Stimulated activated CD4-positive, alpha-beta T cell treated with anti-CD3 and anti-CD28 coated beads, TNF-alpha, amount 100 ng/mL, for 4 hours (primary cell): ENCODE measurements at places on chromosomes 1 and 21.

DNA sequence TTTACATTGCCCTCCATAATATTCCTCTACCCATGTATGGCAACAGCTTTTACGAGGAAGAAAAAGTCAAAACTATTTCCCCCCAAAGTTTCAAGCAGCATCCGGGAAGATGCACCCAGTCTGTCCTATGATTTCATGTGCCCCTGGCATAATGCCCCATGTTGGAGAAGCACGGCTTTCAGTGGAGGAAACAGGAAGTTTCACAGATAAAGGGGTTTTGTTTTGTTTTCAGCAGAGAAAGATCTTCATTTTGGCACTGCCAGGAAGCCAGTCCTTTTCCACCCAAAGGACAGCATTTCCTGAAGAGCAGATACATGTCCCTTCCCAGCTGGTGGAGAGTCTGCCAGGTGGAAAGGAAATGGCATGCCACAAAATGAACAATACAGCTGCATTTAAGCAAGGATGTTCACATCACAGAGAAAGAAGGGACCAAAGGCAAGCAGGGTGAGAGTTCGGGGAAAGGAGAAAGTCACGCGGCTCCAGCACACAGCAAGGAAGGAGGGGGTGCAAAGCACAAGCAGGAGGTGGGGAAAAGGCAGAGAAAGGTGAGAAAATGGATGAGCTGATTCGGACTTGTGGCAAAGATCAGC is 95.3 kb upstream of the HIVEP3 start:
- no peak for DNase-seq

DNA sequence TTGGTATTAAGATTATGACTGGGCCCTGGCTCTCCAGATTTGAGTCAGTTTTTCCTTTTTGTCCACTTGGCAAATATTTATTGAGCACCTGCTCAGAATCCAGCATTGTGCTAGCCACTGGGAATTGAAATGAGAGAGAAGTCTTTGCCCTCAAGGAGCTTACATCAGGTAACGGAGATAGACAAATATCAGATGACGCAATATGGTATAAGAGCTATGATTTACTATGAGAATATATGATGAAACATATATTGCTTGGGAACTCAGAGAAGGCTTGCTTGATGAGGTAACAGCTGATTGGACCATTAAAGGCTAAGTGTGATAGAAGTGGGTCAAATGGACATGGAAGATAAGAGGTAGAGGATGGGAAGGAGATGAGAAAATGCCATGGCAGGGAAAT is 41.0 kb upstream of the GPR88 start:
- no peak for DNase-seq

DNA sequence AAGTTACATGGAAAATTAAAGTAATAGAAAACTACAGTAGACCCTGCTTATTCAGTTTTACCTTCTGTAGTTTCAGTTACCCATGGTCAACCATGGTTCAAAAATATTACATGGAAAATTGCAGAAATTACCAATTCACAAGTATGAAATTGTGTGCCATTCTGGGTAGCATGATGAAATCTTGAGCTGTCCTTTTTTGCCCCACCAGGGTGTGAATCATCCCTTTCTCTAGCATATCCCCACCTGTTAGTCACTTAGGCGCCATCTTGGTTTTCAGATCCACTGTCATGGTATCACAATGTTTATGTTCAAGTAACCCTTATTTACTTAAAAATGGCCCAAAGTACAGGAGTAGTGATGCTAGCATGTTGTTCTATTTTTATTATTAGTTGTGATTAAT is 3.5 kb upstream of the LRIF1 start:
- DNase-seq, result no peak

DNA sequence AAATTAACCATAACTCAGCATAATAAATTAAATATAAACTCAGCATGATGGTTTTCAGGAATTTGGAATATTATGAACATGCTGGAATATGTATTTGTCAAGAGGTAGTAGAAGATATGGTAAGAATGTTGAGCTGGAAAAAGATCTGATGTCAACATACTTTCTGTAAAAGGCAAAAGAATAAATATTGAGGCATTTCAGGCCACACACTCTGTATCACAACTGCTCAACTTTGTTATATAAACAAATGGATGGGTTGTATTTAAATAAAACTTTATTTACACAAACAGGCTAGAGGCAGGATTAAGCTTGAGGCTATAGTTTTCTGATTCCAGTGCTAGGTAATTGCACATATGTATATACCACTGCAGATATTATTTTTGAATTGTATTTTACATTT is 1409.4 kb downstream of the MRPL39 start:
- DNase-seq, result no peak

GRCh38 chr21:27804515-27804914 is 837.6 kb upstream of the ADAMTS5 start:
- DNase-seq, result no peak

DNA sequence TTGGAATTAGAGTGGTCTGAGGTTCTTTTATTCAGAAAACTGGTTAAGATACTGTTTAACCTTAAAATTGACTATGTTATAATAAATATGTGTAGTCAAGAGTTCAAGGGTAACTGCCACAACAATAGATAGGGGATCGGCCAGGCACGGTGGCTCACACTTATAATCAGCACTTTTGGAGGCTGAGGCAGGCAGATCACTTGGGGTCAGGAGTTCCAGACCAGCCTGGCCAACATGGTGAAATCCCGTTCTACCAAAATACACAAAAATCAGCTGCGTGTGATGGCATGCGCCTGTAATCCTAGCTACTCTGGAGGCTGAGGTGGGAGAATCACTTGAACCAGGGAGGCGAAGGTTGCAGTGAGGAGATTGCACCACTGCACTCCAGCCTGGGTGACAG is 39.5 kb downstream of the PDC start:
- DNase-seq, result no peak

GRCh38 chr1:39800471-39800835 is 11.8 kb upstream of the BMP8B start:
- no peak for DNase-seq

DNA sequence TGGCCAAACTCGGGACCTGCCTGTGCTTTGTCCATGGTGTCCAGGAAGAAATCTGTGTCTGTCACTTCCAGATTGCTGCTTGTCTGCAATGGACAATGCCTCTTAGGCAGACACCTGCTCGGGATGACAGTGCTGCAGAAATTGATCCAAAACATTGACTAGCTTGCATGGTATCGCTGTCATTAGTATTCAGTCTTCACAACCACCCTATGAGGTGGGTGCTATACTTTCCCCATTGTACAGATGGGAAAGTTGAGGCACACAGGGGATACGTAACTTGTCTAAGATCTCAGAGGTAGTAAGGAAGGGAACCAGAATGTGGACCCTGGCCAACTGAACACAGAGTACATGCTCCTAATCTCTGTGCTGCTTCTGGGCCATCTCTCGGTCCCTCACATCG is 138.7 kb downstream of the DHRS3 start:
- DNase-seq, result no peak

DNA sequence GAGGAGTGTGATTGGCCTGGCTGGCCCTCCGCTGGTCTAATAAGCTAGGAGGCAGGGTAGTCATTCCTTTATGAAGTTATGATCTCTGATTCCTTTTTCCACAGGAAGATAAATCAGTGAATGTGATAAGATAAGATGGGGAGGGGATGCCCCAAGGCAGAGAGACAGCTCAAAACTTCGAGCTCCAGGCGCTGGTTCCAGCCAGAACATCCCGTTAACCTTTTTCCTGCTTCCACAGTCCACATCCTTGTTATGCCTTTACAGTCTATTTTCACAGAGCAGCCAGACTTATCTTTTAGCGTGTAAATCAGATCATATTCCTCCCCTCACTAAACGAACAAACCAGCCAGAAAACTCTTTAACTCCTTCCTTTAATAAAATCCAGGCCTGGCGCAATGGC is 38.5 kb upstream of the BMP8B start:
- DNase-seq, result no peak

DNA sequence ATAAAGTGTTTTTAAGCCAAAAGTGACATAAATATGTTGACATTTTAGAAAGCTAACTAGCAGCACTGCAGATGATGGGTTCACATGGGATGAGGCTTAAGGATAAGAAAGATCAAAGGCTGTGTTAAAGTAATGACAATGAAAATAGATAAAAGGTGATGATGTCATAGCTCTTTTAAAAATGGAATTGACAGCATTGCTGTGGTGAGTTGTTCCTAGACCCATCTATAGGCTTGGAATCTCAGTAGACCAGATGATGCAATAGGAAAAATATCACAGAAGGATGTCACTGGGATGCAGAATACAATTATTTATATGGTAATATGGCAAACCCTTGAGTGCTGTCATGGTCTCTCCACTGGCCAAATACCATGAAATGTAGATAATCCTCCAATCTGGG is 286.0 kb downstream of the PLA2G4A start:
- no peak for DNase-seq

DNA sequence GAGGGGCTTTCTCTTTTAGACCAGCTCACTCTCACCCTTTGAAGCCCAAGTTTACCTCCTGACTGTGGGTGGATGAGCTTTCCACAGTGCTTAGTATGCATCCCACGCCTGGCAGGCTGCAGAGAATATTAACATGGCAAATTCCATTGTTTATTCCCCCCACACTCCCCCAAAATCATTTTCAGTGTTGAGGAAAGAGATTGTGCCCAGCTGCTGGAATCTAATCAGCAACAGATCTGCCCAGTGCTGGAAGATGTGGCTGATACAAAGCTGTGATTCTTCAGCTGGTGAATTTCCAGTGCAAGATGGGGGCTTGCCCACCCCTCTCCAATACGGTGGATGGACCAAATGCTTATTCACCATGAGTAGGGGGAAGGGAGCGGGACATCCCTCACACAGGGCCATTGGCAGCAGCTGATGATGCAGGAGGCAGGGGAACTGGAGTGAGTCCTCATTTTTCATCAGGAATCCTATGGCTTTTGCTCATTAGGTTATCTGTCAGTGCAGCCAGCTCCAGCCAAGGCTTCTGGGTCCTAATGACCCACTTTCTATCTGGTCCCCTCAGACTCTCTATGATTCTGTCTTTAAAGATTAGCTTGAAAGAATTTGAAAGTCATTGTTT is 39.7 kb upstream of the KCNA3 start:
- no peak for DNase-seq

DNA sequence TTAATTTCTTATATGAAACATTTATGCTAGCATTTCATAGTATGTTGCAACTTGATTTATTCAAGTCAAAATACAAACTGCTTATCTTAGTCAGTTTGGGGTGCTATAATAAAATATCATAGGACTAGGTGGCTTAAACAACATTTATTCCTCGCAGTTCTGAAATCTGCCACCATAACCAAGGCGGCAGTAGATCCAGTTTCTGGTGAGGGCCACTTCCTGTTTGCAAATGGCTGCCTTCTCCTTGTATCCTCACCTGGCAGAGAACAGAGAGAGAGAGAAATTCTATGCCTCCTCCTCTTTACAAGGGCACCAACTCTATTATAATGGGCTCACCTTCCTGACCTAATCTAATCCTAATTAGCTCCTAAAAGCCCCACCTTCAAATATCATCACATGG is 76.1 kb upstream of the RGS2 start:
- no peak for DNase-seq

- DNase-seq, result no peak
Measured at GRCh38 chr1:184686540-184686939, 68.1 kb downstream of the EDEM3 start.

DNA sequence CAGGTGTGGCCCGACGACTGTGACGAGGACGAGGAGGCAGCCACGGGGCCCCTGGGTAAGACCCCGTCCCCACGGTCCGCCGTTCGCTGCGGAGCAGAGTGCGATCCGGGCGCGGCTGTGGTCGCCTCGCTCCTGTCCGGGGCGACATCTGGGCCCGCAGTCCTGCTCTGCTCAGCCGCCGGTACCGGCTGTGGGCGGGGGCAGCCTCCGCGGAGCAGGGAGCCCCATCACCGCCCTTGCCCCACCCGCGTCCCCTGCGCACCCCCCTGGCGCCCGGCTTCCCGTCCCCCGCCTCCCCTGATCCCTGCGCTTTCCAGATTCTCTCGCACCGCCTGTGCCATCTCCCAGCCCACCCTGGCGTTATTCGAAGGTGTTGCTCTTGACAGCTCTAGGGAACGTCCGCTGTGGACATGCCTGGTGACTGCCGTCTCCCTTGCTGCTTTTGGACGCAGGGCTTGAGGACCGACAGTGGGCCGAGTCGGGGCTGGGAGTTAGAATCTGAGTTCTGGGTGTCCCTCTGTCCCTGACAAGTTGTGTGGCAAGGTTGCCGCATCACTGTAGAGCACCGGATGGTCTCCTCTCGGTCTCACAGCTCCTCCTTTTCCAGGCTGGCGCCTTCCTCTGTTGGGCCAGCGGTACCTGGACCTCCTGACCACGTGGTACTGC is 596 bp downstream of the TOR3A start:
- peak; percentile 19 for DNase-seq

GRCh38 chr21:15741510-15741909 is 11.7 kb downstream of the USP25 start:
- no peak for DNase-seq

DNA sequence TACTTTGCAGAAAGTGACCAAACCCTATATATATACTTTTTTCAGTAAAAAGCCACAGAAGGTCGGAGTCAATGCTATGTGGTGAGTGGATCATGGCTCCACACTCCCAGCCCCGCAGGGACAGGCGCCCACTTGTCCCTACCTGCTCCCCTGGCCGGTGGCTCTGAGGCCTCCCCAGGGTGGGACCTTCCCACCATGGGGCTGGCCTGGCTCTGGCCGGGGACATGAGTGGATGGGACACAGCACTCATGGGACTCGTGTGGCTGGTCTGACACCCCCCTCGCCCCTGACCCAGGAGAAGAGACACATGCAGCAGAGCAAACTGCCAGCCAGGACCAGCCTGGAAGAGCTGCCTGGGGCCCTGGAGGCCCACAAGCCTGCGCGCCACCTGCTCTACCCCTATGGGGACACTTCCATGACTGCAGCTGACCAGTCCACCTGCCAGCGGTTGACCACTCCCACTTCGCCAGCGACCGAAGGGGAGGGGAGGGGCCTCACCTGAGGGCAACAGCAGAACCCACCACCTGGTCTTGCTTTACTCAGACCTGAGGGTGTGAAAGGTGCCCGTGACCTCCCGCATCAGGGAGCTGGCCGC is 2.2 kb downstream of the SPATC1L start:
- DNase-seq, result no peak

DNA sequence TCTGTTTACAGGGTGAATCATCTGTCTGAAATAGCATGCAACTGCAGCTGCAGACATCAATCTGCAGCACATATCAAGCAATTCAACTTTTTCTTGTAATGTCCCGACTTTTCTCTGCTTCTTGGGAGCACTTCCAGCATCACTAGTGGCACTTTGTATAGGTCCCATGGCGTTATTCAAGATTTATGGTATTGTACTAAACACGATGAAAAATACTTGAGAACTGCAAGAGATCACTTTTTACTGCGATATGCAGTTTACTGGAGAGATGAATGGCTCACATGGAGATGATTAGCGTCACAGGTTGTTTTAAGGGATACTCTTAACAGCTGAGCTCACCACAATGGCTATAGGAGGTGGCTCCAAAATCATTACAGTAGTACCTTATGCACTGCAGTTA is 7.2 kb upstream of the SCMH1 start:
- no peak for DNase-seq

DNA sequence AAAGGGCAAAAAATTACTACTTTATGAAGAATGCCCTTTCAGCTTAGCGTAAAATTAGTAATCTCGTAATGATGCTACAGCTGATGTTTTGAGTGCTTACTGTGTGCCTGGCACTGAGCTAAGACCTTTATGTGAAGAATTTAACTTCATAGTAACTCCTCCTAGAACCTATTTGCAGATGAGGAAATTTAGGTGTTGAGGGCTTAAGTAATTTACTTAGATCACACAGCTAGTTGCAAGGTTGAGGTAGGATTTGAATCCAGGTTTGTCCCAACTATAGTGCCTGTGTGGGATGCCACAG is 1.4 kb downstream of the ZMYM4 start:
- no peak for DNase-seq

GRCh38 chr1:9736241-9736640 is 84.7 kb downstream of the PIK3CD start:
- no peak for DNase-seq
